ENCODE measurements at places on chromosomes 4 and X.

- DNase-seq, result peak; percentile 67
Observed at GRCh38 chr4:48047421-48047844, 30.9 kb downstream of the NIPAL1 start.

DNA sequence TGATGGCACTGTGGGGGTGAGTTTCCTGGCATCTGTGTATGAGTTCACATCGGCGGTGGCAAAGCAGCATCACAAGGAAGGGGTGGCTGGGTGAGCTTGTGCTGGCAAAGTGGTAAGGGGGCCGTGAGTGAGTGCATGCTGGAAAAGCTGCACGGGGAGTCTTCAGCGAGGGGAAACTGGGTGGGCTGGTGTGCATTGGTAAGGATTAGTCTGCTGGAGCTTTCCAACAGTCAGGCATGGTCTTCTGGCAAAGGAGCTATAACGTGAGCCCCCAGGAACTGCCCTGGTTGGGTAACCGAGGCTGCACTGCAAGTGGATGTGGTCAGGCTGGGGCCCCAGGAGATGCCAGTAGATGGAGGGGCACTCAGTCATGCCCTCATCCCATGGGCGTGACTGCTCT, 30.7 kb downstream of the ADAM29 start:
- no peak for DNase-seq

DNA sequence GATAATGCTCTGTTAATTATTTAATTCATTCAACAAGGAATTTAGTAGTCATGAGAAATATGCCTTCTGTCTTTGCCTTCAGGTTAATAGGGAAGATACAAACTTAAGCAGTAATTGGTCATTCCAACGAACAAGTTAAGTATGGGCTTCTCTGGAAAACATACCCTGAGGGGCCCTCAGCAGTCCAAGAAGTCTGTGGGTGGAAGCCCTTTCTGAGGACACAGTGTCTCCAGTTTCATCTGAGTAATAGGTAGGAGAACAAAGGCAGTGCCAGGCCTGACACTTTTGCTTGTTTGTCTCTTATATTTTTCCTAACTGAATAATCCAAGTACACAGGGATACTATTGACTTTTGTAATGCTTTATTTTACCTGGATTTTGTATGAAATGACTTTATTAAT, 262.5 kb downstream of the FBXW7 start:
- DNase-seq, result no peak

GRCh38 chr4:174111422-174111821, 172.0 kb downstream of the FBXO8 start:
- no peak for DNase-seq
